ENCODE measurements at places on chromosomes 16 and 17.

GRCh38 chr17:66884931-66885330 is 50.0 kb downstream of the CACNG5 start:
- DNase-seq: no peak

DNA sequence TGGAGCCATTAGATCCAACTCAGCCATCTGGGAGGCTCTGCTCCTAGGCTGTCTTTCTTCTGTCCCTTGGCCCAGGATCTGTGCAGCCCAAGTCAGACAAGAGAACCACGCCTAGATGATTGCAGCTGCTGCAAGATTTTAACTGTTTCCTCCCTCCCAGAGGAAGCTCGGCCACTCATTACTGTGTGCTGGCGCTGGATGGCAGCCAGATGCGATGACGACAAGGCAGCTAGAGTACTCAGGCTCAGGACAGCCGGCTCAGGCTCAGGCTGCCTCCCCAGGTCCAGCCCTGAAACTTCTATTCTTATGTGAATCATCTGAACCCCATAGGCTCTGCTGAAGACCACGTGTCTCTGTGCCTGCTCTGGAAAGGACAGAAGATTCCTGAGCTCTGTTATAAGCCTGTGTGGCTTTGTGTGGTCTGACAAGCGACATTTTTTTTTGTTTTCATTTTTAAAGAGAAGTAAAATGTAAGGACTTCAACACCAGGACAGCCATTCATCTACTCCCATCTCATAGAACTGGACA is 32.1 kb upstream of the FBXW10B start:
- peak; percentile 68 for DNase-seq

GRCh38 chr17:3222505-3222904 is 15.0 kb downstream of the OR1A1 start:
- DNase-seq: no peak

DNA sequence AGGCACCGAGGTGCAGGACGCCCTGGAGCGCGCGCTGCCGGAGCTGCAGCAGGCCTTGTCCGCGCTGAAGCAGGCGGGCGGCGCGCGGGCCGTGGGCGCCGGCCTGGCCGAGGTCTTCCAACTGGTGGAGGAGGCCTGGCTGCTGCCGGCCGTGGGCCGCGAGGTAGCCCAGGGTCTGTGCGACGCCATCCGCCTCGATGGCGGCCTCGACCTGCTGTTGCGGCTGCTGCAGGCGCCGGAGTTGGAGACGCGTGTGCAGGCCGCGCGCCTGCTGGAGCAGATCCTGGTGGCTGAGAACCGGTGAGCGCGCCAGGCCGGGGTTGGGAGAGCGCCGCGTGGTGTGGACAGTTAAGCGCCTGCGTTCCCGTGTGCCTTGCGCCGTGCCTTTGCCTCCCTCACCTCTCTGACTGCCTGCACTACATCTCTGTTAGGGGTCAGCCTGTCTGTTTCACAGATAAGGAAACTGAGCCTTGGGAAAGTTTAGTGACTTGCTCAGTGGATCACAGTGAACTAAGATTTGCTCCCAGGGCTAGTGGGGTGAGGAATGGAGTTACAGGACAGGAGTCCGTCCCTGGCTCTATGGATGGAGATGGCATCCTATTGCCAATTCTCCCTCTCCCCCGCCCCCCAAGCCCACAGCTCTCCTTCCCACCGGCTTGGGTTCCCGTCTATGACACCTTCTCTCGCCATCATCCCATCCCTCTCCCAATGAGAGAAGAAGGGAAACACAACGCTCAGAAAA is 880 bp downstream of the SARM1 start:
- DNase-seq: no peak

DNA sequence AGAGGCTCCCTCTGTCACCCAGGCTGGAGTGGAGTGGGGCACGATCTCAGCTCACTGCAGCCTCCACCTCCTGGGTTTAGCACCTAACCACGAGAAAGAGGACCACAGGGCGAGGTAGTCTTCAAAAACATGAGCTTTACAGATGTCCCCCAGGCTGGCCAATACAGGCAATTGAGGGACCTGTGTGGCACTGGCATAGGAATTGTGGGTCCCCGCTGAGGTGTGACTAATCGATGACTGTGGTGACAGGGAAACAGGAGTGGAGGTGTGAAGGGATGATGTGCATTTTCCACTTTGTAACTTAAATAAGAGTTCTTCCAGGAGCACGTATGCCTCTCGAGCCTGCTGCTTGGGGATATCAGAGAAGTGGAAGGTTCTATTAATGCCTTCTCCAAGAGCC is 12.6 kb upstream of the ARHGAP17 start:
- no peak for DNase-seq

DNA sequence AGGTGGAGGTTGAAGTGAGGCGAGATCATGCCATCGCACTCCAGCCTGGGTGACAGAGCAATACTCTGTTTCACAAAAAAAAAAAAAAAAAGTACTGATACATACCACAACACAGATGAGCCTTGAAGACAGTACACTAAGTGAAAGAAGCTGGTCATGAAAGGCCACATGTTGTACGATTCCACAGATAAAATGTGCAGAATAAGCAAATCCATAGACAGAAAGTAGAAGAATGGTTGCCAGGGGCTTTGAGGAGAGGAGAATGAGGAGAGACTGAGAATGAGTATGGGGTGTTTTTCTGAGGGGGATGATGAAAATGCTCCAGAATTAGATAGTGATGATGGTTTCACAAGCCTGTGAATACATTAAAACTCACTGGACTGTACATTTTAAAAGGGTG is 155.6 kb upstream of the PSMD7 start:
- no peak for DNase-seq

DNA sequence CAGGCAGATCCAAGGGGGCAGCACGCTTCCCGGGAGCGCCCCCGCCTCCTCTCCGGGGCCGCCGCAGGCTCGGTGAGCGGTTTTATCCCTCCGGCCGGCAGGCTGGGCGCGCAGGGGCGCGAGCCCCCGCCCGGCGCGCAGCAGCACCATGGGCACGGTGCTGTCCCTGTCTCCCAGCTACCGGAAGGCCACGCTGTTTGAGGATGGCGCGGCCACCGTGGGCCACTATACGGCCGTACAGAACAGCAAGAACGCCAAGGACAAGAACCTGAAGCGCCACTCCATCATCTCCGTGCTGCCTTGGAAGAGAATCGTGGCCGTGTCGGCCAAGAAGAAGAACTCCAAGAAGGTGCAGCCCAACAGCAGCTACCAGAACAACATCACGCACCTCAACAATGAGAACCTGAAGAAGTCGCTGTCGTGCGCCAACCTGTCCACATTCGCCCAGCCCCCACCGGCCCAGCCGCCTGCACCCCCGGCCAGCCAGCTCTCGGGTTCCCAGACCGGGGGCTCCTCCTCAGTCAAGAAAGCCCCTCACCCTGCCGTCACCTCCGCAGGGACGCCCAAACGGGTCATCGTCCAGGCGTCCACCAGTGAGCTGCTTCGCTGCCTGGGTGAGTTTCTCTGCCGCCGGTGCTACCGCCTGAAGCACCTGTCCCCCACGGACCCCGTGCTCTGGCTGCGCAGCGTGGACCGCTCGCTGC is 832 bp downstream of the CDK5R1 start:
- DNase-seq: no peak

DNA sequence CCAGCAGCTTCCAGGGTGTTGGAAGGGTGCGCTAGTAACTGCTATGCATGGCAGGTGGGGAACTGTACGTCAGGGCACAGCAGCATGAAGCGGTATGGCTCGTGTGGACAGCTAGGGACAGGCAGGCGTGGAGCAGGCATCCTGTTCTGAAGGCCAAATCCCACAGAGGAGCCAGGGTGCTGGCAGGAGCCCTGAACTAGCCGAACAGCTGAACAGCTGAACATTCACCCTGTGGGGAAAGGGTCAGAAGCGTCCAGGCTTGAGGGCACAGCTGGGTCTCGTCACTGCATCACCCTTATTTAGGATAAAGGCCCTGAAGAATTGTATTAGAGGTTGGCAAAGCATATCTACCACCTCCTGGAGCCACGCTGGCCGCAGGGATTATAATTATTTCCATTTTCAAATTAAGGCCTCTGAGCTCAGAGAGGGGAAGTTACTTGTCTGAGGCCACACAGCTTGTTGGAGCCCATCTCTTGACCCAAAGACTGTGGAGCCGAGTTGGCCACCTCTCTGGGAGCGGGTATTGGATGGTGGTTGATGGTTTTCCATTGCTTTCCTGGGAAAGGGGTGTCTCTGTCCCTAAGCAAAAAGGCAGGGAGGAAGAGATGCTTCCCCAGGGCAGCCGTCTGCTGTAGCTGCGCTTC is 3.3 kb upstream of the STH start:
- DNase-seq: no peak

- no peak for DNase-seq
Measured at GRCh38 chr16:20867585-20867984, 32.6 kb downstream of the DCUN1D3 start.

DNA sequence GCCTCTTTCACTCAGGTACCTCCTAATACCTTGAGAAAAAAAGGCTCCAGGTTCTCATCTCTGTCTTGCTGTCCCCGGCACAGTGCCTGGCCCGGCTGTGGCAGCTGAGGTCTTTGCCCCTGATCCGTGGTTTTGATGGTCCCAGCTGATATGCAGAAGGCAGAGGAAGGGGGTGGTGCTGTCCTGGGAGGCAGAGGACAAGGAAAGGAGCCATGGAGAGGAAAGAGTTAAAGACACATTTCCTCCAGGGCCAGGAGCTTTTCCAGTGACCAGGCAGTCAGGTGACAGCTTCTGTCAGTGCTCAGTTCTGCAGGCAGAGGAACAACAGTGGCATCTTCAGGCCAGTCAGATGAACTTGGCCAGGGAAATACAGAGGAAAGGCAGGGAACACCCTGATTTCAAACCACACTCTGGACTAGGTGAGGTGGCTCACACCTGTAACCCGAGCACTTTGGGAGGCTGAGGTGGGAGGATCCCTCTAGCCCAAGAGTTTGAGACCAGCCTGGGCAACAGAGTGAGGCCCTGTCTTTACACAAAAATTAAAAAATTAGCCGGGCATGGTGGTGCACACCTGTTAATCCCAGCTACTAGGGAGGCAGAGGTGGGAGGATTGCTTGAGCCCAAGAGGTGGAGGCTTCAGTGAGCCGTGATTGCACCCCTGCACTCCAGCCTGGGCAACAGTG is 3.3 kb upstream of the COG1 start:
- DNase-seq: peak; percentile 87

DNA sequence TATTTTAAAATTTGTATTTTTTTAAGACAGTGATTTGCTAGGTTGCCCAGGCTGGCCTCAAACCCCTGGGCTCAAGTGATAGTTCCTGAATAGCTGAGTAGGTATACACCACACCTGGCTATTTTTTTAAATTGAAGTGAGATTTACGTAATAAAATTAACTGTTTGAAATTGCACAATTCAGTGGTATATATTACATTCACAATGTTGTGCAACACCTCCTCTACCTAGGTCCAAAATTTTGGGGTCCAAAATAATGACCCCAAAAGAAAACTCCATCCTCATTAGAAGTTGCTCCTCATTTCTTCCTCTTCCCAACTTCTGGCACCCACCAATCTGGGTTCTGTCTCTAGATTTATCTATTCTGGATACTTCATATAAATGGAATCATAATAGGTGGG is 3.0 kb upstream of the SMARCD2 start:
- no peak for DNase-seq

All from COLO829 (cell line).